Left ventricle myocardium inferior (tissue), 1 donor: ENCODE measurements at places on chromosomes 12 and 14. TPM values are rescaled to one million over a fixed set of nuclear protein-coding genes. Genes with fewer than 3 reads are reported as not detected.

The DLGAP5 gene
- total RNA-seq = 0.14 TPM

GRCh38 chr12:15151161-15152091 is 69.8 kb downstream of the RERG start:
- DNase-seq = no peak
- no peaks in the 10 kb centered on the region for H3K36me3 ChIP-seq
- peaks cover 19% of the 10 kb centered on the region for H3K4me1 ChIP-seq
- H3K4me3 ChIP-seq = no peak overlapping the region

DNA sequence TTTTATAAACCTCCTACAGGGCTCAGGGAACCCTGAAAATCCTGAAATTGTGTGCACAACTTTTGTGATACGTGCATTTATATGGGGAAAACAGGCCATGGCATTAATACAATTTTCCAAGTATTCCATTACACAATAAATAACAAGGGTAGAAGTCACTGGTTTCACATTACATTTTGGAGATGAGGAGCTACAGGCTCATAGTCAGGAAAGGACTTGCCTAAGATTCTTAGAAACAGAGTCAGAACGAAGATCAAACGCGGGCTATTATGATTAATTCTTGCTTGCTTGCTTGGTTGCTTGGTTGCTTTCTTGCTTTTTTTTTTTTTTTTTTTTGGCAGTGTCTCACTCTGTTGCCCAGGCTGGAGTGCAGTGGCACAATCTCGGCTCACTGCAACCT is 16.7 kb downstream of the NOS1 start:
- H3K27me3 ChIP-seq = peaks cover 62% of the 10 kb centered on the region
- no peaks in the 10 kb centered on the region for H3K4me1 ChIP-seq
- H3K27ac ChIP-seq = no peak overlapping the region
- no peak overlapping the region for H3K4me3 ChIP-seq
- DNase-seq = no peak

DNA sequence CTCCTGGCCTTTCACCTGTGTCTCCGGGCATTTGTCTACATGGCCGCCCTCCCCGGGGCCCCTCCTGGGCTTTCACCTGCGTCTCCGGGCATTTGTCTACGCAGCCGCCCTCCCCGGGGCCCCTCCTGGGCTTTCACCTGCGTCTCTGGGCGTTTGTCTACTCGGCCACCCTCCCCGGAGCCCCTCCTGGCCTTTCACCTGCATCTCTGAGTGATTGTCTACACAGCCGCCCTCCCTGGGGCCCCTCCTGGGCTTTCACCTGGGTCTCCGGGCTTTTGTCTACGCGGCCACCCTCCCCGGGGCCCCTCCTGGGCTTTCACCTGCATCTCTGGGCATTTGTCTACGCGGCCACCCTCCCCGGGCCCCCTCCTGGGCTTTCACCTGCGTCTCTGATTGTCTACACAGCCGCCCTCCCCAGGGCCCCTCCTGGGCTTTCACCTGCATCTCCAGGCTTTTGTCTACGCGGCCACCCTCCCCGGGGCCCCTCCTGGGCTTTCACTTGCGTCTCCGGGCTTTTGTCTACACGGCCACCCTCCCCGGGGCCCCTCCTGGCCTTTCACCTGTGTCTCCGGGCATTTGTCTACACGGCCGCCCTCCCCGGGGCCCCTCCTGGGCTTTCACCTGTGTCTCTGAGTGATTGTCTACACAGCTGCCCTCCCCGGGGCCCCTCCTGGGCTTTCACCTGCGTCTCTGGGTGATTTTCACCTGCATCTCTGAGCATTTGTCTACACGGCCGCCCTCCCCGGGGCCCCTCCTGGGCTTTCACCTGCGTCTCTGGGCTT is 68.0 kb upstream of the GALNT9 start:
- H3K27me3 ChIP-seq = peaks cover 89% of the 10 kb centered on the region
- no peaks in the 10 kb centered on the region for H3K36me3 ChIP-seq
- H3K27ac ChIP-seq = no peak overlapping the region

- no peak overlapping the region for H3K27ac ChIP-seq
- no peak for DNase-seq
- no peak overlapping the region for H3K4me3 ChIP-seq
These were observed 103.0 kb downstream of the NDUFA12 start for GRCh38 chr12:94900496-94900895.

- DNase-seq = no peak
- H3K4me3 ChIP-seq = no peak overlapping the region
- H3K27me3 ChIP-seq = no peaks in the 10 kb centered on the region
- no peaks in the 10 kb centered on the region for H3K36me3 ChIP-seq
- no peak overlapping the region for H3K27ac ChIP-seq
These were observed 18.1 kb upstream of the DUSP6 start for GRCh38 chr12:89370421-89370831.
